ENCODE measurements at places on chromosomes 1 and 21. TPM values are rescaled to one million over a fixed set of nuclear protein-coding genes. Genes with fewer than 3 reads are reported as not detected.

Gene ANGPTL7
- total RNA-seq: not detected

Gene ST6GALNAC5
- not detected for total RNA-seq

Gene F13B
- not detected for total RNA-seq

Gene STPG1
- total RNA-seq: 6.8 TPM

Gene KIFAP3
- 12.2 TPM for total RNA-seq

Gene RNF19B
- 18.9 TPM for total RNA-seq

All from A549 treated with RU486 at 1 μM for 4 hours (cell line).